Muscle of arm (tissue), 14 donors: ENCODE measurements at places on chromosomes 4 and X.

GRCh38 chr4:24476282-24476681 is 108.1 kb downstream of the DHX15 start:
- peak; percentile 23 for DNase-seq

DNA sequence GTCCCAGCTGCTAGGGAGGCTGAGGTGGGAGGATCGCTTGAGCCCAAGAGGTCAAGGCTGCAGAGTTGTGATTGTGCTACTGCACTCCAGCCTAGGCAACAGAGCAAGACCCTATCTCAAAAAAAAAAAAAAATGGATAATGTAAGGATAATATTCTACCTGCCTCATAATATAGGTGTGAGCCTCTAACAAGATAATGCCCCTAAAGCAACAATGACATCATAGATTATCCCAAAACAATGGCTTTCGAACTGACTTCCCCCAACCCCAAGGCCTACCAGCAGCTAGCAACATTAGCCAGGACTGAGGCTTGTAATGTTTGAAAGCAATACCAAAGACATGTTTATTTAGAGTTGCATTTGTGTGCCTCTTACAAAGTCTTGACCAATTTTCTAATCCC is 33.9 kb upstream of the ATP6AP2 start:
- DNase-seq: no peak

- no peak for DNase-seq
These were observed 111.0 kb downstream of the FRYL start for GRCh38 chr4:48669086-48669485.

GRCh38 chr4:43709443-43709842 is 739.2 kb downstream of the KCTD8 start:
- DNase-seq: no peak

DNA sequence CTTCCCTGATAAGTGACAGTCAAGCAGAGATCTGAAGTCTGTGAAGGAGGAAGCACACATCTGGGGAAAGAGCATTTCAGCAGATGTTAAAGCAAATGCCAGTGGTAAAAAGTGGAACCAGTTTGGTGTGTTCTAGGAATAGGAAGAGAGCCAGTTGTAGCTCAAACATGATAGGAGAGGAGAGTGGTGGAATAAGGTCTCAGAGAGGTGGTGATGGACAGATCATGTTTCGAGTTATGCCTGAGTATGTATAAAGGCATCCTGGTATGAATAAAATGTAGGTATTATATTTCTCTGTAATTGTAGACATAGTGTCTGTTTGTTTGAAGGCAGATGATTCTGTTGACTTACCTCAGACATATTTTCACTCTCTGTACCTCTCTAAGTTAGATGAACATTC is 89.1 kb downstream of the LARP7 start:
- DNase-seq: no peak

- no peak for DNase-seq
These were observed 34.2 kb downstream of the KLHL34 start for GRCh38 chrX:21623778-21624501.

DNA sequence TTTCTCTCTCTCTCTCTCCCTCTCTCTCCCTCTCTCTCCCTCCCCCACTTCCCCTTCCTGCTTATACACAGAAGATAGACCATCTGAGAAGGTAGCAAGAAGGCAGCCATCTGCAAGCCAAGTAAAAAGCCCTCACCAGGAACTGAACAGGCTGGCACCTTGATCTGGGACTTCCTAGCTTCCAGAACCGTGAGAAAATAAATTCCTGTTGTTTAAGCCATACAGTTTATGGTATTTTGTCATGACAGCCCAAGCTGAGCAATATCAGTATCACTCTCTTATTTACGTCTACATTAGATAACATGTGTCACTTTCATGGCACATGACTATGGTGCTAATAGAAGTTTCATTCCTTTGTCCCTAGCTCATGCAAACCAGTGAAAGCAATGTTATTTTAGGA is 581.1 kb downstream of the INPP4B start:
- no peak for DNase-seq

- no peak for DNase-seq
These were observed 483.5 kb downstream of the ARAP2 start for GRCh38 chr4:35760807-35761206.

DNA sequence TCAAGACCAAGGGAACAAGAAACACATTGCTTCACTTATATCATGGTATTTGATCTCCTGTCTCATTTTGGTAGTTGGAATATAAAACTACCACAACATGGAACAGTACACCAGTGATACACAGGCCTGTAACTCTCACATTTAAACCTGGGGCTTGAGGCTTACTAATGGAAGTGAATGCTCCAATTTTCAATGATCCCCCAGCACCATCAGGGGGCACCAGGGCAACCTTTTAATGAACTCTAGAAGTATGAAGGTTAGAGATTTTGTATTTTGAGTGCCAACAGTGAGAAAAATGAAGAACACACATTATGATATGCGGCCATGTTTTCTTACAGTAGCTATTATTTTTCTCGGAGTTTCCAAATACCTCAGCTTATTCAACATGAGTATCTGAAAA is 50.7 kb downstream of the C4orf33 start:
- DNase-seq: no peak

DNA sequence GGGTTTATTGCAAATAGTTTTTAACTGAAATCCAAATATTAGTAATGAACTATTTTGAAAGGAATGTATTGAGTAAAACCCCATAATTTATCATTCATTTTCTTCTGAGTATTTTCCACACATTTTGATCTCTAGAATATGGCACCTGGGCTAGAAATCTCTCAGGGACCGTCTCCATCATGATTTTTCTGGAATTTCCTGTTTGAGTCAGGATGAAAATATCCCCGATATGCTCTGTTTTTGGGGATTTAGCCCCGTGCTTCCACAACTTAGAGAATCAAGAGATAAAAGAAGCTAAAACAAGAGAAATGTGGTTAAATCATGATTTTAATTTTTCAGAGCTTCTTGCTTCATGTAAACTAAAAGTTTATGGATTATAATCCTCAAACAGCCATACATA is 114.2 kb downstream of the SPCS3 start:
- no peak for DNase-seq

DNA sequence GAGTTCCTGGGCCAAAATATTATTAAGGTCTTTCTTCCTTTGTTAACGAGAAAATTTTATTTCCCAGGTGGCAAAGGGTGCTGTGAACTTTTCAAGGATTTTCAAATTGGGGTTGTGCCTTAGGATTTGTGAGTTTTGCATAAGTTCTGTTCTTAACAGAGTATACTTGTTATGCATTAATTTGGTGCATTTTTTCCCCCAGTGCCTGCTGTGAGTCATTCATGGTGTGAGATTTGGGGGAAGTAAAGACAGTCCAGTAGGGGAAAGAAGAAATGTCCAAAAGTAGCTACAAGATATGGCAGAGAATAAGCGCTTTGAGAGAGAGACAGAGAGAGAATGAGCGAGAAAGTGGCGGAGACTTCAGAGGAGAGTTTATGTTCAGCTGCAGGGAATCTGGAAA is 239.2 kb downstream of the ARHGAP10 start:
- no peak for DNase-seq

- DNase-seq: peak; percentile 70
These were observed 378 bp upstream of the RPS6KA6 start for GRCh38 chrX:84188320-84188834.

- DNase-seq: no peak
These were observed 448.5 kb downstream of the TRAM1L1 start for GRCh38 chr4:116636917-116637316.

DNA sequence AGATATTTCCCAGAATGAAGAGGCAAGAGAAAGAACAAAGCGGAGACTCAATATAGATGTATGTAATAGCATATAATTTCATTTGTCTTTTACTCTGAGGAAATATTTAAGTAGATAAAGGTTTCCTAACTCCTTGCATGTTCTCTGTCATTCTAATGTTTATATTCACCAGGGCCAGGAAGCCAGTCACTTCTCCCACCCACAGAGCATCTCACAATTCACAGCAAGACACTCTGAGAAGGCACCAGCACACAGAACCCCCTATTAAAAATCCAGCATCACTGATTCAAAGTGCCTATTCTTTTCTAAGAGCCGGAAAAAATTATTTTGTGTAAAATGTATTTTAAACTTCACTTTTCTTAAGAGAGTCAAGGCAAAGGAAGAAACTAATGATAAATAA is 927.1 kb downstream of the C4orf33 start:
- DNase-seq: no peak

DNA sequence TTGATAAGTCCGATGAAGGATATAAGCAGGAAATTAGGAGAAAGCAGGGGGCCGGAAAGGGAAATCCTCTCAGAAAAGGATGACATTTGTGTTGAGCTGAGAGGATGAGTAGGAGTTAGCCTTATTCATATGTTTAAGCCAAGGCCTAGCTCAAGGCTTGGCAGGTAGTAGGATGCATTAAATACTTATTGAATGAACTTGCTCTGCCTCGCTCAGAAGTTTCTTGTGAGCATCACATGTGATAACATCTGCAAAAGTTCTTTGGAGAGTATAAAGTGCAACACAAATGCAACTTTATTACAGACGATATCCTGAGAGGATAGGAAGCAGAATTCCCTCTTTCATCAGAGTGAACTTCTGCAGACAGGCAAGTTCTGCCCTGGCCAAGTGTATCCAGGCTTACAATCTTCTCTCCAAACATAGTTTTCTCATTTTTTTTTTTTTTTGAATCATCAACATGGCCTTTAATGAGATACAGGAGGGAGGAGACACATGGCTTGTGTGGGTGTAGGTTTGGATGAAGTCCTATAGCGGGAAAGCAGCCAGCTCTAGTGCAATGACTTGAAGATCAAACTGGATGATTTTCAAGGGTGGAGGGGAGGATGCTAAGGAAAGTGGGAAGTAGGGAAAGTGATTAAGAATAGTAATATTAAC is 48.1 kb downstream of the LUZP4 start:
- DNase-seq: peak; percentile 74

DNA sequence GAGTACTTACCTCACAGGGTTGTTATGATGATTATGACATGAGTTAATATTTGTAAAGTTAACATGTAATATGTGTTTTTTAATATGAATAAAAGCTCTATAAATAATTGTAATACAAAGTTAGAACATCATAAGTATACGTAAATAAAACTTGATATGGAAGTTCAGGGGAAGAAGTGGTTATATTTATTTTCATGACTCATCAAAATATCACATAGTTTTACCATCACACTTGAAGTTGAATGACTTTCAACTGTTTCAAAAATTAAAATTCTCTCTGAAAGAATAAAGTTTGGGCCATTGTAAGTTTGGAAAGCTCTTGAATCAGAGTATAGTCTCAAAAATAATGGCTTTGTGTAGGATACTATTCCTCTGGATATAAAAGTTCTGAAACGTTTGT is 8.3 kb downstream of the SH2D1A start:
- DNase-seq: no peak

GRCh38 chrX:153925739-153926551 is at the start of gene ARHGAP4:
Gene ARHGAP4 (minus strand): TSS chrX:153926264. CDS start chrX:153926202, 62 bp downstream.
- no peak for DNase-seq

DNA sequence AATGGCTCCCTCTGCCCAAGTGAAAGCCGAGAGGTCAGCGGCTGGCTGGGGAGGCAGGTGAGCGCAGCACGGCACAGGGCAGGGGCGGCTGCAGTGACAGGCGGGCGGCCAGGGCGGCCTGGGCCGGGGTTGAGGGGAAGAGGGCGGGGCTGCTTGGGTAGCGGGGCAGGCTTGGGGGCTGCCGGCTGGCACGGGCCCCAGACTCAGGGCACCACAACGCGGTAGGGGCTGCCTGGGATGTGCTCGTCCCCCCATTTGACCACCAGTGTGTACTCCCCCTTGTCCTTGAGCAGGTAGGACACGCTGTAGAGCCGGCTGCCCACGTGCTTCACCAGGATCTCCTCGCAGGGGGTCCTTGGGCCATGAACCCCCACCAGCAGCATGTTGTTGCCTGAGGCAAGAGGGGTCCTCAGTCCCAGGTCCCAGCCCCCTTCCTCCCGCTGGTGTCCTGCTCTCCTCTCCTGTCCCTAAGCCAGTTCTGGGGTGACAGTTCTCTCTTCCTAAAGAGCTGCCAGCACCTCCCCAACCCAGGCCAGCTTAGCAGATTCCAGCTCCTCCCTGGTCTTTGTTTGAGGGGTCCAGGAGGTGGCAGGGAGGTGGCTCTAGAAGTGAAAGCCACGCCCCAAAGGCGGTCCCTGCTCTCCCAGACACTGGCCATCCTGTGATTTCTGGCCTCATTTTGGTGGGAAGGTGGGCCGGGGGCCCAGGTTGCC is 25.6 kb downstream of the FLNA start:
- DNase-seq: no peak

DNA sequence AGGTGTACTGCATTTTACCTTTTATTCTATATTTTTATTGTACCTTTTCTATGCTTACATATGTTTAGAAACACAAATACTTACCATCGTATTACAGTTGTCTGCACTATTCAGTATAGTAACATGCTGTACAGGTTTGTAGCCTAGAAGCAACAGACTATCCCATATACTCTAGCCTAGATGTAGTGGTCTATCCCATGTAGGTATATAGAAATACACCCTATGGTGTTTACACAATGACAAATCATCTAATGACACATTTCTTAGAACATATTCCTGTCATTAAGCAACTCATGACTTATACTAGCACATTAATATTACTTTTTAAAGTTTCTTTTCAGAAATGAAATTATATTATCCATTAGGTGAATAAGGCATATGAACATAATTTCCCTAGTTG is 111.1 kb upstream of the HPGD start:
- DNase-seq: no peak

GRCh38 chrX:132651421-132652086 is 162.7 kb upstream of the MBNL3 start:
- DNase-seq: no peak

DNA sequence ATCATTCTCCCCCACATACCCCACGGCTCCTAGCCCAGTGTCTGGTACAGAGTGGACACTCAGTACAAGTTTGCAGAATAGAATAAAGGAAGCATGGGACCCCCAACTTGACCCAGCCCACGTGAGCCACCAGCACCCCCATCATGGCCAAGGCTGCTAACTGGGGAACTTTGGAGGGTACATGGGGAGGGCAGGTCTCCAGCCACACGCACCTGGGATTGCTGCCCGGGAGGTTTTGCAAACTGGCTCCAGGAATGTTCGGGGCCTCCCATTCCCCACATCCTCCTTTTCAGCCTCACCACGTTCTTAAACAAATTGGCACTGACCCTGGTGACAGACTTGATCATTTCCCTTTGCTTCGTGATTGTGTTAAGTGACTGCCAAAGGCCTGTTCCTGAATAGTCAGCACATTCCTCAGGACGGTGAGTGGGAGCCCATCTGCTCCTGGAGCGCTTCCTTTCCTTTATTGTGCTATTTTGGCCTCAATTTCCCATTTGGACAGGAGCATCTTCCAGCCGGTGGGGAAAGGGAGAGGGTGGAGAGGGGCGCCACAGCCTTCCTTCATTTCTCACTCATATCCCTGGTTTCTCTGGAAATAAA is 18.7 kb upstream of the XPNPEP2 start:
- no peak for DNase-seq

GRCh38 chr4:27088491-27088890 is 227.8 kb downstream of the STIM2 start:
- DNase-seq: no peak

- DNase-seq: no peak
These were observed 53.9 kb upstream of the TENM3 start for GRCh38 chr4:182189103-182189878.

DNA sequence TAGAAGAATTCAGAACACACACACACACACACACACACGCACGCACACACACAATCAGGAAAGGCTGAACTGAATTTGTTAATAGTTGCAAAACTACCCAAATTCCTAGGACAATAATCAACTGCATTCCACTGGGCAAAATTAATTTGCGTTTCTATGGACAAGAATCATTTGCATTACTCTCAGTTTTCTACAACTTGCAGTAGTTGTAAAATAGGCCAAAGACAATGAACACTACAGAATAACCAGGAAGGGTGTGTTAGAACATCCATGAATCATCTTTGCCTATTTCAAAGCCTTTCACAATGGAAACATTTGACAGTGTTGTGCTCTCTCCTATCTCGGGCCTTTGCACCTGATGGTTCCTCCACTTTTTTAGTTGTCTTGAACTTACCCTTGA is 77.1 kb upstream of the IGFBP7 start:
- no peak for DNase-seq
